ENCODE measurements at places on chromosomes 13 and 19.

GRCh38 chr19:40512473-40513344 lies 45.9 kb downstream of the SPTBN4 start:
- no peak for DNase-seq

- DNase-seq = no peak
Measured at GRCh38 chr13:106738186-106738678, 170.3 kb upstream of the ARGLU1 start.

DNA sequence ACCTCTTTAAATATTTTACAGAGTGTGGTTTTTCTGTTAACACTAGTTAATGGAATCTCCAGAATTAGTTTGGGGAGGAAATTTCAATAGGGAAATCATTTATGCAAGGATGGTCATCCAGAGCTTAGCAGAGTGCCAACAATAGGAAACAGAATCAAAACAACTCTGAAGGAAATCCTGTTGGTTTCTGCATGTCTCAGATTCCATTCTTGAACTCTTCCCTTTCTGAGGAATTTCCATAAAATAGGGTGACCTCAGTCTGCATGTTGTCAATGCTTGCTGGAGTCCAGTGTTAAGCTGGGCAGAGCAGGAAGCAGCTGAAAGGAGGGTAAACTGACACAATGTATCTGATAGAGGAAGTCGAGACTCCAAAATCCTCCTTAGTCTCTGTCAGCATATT lies 16.9 kb downstream of the CBY2 start:
- DNase-seq = no peak

DNA sequence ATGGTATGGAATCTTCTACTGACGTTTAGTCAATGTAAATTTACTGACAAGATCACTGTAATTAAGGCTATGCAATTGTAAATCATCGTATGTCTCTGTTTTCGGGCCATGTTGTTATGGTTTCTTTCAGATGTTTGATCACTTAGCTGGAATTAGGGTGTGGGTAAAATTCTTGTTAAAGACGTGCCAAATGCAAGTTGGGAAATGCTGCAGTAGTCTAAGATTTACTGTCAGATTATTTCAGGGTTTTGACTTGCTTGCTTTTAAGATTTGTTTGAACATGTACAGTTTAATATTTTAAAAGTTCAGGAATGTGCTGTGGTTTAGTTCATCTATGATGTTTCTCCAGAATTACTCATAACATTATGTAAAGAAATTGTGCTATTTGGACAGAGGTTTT lies 10.8 kb downstream of the NDFIP2 start:
- DNase-seq = no peak

DNA sequence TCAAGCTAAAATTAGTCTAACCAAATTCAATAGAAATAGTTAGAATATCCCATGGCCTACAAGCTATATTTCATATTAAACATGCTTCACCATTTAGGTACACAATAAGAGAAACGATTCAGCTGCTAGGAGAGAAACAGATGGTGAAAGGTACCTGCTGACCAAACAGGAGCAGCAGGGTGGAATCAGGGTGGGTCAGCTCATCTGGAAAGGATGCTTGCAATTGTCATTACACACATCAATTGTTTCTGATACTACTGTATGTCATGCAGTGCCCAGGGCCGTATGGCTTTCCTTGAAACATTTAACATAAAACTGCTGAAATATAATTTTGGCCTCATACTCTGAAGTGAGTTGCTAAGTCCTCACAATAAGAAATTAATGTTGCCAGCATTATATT lies 776.0 kb downstream of the DACH1 start:
- DNase-seq = no peak

GRCh38 chr19:44822177-44822576 lies 13.3 kb downstream of the BCAM start:
- no peak for DNase-seq

DNA sequence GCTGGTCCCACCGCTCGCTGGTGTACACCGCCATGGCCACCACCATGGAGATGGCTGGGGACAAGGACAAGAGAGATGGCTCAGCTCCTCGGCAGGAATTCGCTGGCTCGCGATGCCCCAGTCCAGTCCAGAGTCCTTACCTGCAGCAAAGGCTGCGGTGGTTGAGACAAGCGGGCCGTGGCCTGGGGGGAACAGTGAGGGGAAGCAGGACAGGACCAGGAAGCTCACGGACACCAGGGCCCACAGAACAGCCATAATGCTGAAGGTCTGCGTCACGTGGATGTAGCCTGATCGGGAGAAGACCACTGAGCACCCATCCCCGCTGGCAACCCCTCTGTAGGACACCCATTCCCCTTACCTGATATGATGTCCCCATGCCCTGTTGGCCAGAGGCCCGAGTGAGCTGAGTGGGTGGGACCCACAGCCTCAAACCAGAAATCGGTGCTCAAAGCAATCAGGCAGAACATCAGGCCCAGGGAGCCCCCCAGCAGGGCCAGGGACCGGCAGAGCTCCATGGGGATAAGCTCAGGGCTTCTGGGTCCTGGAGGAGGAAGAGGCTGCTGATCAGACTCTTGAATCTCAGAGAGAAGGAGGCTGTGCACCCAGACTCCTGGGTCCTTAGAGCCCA lies 319 bp downstream of the NKG7 start:
- DNase-seq = no peak
